Hepatocyte (in vitro differentiated cells): ENCODE measurements at places on chromosomes 7 and 10. TPM values are rescaled to one million over a fixed set of nuclear protein-coding genes. Genes with fewer than 3 reads are reported as not detected.

The CCDC136 gene
- 3.8 and 8.3 TPM in 2 replicates for polyA plus RNA-seq

The PPP1R3A gene
- polyA plus RNA-seq = 0.56 TPM in 1 of 2 replicates, not detected in the other

The ZNF804B gene
- not detected in 2 replicates for polyA plus RNA-seq

The SLC13A1 gene
- not detected in 2 replicates for polyA plus RNA-seq

The TMEM130 gene
- polyA plus RNA-seq = 0.33 and 3.3 TPM in 2 replicates

The DLX5 gene
- 19.6 and 22.1 TPM in 2 replicates for polyA plus RNA-seq

The RPEL1 gene
- polyA plus RNA-seq = not detected in 2 replicates

The CCZ1 gene
- polyA plus RNA-seq = 65.9 and 71.6 TPM in 2 replicates

- H3K4me3 ChIP-seq = peak overlapping the region; percentile 32
- no peaks in the 10 kb centered on the region for H3K27me3 ChIP-seq
- no peaks in the 10 kb centered on the region for H3K36me3 ChIP-seq
- no peaks in the 10 kb centered on the region for H3K4me1 ChIP-seq
- DNase-seq = no peak
Observed at GRCh38 chr7:80078159-80078731, 56.4 kb upstream of the GNAI1 start.

DNA sequence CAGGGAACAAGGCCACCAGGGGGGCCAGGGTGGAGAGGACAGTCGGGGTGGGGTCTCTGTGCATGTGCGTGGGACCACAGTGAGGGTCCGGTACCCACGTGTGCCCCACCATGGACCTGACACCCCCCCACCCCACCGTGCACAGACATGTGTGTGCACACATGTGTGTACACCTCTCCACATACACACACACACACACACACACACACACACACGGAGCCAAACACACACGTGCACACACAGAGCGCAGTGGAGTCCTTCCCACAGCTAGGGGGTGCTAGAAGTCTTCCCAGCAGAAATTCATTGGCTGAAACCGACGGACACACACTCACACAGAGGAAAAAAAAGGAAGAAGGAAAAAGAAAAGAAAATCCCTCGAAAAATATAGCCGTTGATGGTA is 42.8 kb upstream of the GNA12 start:
- H3K4me3 ChIP-seq = no peak overlapping the region
- DNase-seq = peak; percentile 84
- no peak overlapping the region for H3K27ac ChIP-seq

DNA sequence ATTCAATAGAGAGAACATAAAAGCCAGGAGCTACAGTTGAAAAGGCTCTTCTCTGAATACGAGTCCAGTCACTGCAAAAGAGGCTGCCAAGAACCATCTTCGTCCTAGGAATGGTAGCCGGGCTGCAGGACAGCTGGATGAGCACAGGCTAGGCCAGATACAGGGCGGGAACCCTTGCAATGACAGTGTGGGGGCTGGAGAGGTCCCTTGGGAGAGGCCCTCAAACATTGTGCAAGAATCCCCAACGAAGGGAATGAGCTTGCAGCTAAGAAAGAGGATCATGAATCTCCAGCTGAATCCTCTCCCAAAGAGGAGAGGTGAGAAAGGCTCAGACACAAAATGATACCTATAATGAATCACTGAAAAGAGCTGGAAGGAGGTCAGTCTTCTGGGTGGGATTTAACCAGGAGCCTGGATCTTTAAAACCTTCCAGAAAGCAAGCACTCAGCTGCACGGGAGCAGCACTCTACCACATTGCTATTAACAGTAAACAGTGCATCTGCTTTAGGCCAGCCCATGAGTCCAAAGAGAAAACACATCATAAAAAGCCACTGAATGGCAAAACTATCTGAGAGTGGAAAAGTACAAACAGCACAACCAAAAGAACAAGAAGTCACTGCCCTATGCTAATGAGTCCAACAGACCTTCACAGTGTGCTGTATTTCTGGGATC is 287.9 kb downstream of the TNS3 start:
- DNase-seq = peak; percentile 35
- H3K36me3 ChIP-seq = peaks cover 4% of the 10 kb centered on the region
- H3K27ac ChIP-seq = peak overlapping the region; percentile 54
- peaks cover 25% of the 10 kb centered on the region for H3K4me1 ChIP-seq
- no peak overlapping the region for H3K4me3 ChIP-seq

DNA sequence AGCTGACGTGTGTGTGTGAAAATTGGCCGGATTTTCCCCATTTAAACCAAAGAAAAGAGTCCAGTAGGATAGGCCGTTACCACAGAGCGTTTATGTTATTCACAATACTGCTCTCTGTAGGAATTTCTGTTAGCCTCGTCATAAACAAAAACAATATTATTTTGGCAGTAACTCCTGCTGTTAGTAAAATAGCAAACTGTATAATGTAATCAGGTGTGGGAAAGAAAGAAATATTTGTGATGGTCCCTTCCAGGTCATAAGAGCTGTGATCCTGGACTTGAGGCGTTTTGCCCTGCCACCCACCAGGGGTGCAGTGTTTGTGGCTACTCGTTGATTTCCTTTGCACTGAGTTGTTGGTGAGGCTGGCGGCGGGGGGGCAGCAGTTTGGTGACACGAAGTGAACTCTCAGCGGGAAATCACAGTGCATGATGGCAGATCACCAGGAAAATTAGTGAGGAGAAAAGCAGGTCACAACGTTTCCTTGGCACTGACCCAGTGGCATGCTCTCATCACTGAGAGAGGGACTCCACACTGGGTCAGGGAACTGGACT is 2.8 kb downstream of the EEPD1 start:
- H3K27me3 ChIP-seq = no peaks in the 10 kb centered on the region
- H3K4me1 ChIP-seq = peaks cover 36% of the 10 kb centered on the region
- peak overlapping the region; percentile 5 for H3K4me3 ChIP-seq
- H3K27ac ChIP-seq = no peak overlapping the region
- DNase-seq = peak; percentile 34

GRCh38 chr7:138402749-138403148 is 57.3 kb upstream of the TRIM24 start:
- no peaks in the 10 kb centered on the region for H3K36me3 ChIP-seq
- DNase-seq = no peak
- H3K27ac ChIP-seq = no peak overlapping the region
- H3K4me1 ChIP-seq = no peaks in the 10 kb centered on the region
- no peak overlapping the region for H3K4me3 ChIP-seq
- no peaks in the 10 kb centered on the region for H3K27me3 ChIP-seq

DNA sequence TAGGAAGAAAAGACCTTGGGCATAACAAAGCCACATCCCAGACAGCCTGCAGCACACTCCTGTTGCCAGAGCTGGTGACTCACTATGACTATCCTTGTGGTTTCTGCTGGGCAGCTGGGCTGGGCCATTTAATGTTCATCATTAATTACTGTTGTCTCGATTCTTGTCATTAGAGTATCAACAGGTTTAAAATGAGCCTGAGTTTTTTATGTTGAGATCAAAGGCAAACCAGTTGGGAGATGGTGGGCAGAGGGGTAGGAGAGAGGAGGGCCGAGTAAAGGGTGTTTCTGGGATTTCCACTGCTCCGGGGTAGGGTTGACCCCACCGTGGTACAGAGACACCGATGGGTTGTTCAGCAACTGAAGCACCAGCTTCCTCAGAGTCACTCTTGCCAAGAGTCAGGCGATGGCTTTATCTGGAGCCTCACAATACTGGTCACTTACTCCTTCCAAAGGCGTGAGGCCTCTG is 128.7 kb upstream of the LYZL1 start:
- no peak for DNase-seq
- no peaks in the 10 kb centered on the region for H3K27me3 ChIP-seq
- no peaks in the 10 kb centered on the region for H3K36me3 ChIP-seq
- H3K4me1 ChIP-seq = no peaks in the 10 kb centered on the region

GRCh38 chr7:119708891-119709290 is 564.1 kb upstream of the KCND2 start:
- no peak for DNase-seq
- no peaks in the 10 kb centered on the region for H3K27me3 ChIP-seq
- no peak overlapping the region for H3K27ac ChIP-seq
- H3K4me1 ChIP-seq = no peaks in the 10 kb centered on the region
- no peaks in the 10 kb centered on the region for H3K36me3 ChIP-seq

DNA sequence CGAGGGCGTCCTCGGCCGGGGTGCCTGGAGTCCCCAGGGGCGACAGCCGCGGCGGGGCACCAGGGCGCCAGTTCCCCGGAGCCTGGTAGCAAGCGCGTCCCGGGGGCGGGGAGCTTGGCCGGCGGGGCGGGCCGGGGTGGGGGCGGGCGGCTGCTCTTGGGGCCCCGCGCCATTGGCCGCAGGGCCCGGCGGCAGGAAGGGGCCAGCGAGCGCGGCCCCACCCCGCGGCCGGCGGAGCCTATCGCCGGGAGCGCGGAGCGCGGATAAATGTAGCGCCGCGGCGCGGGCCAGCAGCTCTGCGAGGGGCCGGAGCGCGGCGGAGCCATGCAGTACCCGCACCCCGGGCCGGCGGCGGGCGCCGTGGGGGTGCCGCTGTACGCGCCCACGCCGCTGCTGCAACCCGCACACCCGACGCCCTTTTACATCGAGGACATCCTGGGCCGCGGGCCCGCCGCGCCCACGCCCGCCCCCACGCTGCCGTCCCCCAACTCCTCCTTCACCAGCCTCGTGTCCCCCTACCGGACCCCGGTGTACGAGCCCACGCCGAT is at the start of gene HHEX:
Gene HHEX (plus strand): TSS at position 293 of the 548 bp plus-strand sequence. CDS start 32 bp downstream, at position 325.
- peak within 1 kb of the TSS; percentile 48 for H3K4me3 ChIP-seq
- H3K36me3 ChIP-seq = no peaks in the 10 kb centered on the region
- H3K4me1 ChIP-seq = peaks cover 11% of the 10 kb centered on the region
- H3K27me3 ChIP-seq = peaks cover 68% of the 10 kb centered on the region
- no peak within 1 kb of the TSS for H3K27ac ChIP-seq
- peak; percentile 67 for DNase-seq

GRCh38 chr7:123658023-123658422 is 2.4 kb downstream of the LMOD2 start:
- H3K4me3 ChIP-seq = no peak overlapping the region
- H3K27ac ChIP-seq = no peak overlapping the region
- no peak for DNase-seq
- H3K27me3 ChIP-seq = no peaks in the 10 kb centered on the region

GRCh38 chr7:142529591-142529990 is 219.7 kb upstream of the PRSS1 start:
- no peak for DNase-seq
- no peaks in the 10 kb centered on the region for H3K4me1 ChIP-seq
- peaks cover 43% of the 10 kb centered on the region for H3K27me3 ChIP-seq
- H3K36me3 ChIP-seq = no peaks in the 10 kb centered on the region

DNA sequence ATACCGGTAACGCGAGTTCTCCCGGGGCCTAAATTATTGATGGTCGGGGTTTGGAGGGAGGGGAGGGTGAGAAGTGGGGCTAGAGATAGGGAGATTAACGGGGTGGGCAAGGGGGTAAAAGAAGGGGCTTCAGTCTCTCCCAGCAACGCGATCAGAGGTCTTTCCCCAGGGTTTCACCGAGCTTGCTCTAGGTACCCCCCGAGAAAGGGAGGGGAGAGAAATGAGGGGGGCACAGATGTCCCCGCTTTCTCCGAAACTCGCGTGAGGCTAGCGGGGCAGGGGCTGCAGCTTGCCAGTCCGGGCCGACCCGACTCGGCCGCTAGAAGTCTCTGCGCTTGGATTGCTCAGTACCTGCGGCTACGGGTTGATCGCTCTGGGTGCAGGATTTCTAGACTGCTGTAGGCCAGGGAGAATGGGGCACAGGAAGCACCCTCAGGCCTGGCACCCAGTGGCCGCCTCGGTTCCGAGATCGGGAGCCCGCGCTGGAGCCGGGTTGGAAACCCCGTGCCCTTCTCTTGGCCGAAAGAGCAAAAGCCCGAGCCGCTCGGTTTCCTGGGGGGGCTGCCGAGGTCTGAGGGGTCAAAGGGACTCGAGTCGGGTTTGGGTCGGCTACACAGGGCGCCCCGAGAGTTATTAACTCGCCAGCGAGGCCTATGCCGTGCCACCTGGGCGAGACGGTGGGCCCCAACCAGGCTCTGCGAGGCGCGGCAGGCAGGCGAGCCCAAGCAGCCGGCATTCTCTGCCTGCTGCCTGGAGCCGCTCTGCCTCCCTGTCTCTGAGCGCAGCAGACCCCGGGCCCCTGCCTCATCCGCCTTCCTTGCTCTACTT is 3.1 kb downstream of the PAX2 start:
- H3K36me3 ChIP-seq = no peaks in the 10 kb centered on the region
- H3K27ac ChIP-seq = no peak overlapping the region
- H3K27me3 ChIP-seq = peaks cover 100% of the 10 kb centered on the region
- H3K4me1 ChIP-seq = peaks cover 30% of the 10 kb centered on the region

DNA sequence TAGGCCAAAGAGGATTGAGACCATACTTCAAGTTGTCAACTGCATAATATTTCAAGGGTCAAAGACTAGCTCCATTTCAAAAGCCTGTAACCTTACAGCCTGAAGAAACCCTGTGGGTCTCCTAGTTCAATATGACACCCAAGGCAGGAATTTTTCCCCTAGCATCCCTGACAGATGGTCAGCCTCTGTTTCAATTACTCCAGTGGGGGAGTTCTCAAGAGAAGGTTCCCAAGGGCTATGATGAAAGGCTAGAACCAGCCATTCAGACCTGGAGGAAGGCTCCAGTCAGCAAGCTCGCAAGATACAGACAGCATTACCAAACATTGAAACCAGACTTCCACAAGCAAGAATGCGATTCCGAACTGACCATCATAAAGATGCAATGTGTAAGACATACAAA is 1.6 kb downstream of the HTR7 start:
- H3K4me3 ChIP-seq = no peak overlapping the region
- H3K36me3 ChIP-seq = no peaks in the 10 kb centered on the region
- no peak overlapping the region for H3K27ac ChIP-seq
- H3K27me3 ChIP-seq = peaks cover 59% of the 10 kb centered on the region
- DNase-seq = no peak

DNA sequence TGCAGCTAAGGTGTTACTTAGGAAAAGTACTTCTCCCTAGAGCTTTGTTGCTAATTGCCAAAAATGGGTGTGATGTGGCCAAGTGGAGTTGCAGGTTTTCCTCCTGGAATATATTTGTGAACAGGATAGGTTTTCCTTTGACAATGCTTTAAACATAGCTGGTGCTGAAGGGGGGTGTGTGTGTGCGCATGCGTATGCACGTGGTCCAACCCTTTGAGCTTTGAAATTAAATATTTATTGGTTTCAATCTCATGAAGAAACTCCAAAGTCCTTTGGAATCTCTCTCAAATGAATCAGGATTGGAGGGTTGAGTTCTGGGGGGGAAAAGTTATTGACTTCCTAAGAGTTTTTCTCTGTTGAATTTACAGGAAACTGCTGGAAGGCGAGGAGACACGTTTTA is 11.1 kb downstream of the INA start:
- DNase-seq = no peak
- H3K27ac ChIP-seq = no peak overlapping the region

DNA sequence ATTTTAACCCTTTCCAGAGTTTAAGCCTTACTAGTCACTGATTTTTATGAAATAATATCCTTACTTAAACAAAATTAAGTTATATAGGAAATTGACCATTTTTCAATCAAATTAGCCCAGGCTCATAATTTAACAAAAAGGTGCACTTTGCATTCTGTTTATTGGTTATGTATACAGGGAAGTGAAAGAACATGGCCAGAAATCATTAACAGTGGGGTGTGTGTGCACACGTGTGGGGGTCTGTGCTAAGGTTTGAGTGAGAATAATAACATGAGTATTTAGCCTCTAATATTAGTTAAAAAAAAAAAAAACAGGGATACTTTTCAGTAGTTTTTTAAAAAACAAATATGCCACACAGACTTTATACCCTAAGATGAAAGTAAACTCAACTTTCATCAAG is 510.5 kb upstream of the PFKP start:
- no peak overlapping the region for H3K4me3 ChIP-seq
- no peak overlapping the region for H3K27ac ChIP-seq
- H3K36me3 ChIP-seq = no peaks in the 10 kb centered on the region
- H3K4me1 ChIP-seq = no peaks in the 10 kb centered on the region
- no peak for DNase-seq
